Astrocyte of the spinal cord (primary cell): ENCODE measurements at places on chromosomes 11 and 22.

GRCh38 chr11:72331761-72332160, 87.8 kb upstream of the PHOX2A start:
- no peak for DNase-seq

DNA sequence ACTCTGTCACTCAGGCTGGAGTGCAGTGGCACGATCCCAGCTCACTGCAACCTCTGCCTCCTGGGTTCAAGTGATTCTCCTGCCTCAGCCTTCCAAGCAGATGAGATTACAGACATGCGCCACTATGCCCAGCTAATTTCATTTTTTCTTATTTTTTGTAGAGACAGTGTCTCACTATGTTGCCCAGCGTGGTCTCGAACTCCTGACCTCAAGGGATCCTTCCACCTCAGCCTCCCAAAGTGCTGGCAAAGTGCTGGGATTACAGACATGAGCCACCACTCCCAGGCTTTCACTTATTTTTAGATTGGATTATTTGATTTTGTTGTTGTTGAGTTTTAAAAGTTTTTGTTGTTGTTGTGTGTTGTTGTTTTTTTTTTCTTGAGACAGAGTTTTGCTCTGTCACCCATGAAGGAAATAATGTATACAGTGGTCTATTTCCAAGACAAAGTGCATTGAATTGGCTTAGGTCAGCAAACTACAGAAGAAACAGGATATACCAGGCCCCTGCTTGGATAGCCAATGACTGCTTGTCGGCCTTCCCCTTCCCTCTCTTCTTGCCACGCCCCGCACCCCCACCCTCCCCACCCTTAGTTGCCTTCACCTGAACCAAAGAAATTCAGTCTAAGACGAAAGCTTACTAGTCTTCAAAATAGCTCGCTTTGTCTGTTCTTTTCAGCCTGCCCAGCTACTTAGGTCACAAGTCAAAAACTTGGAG, 91.8 kb upstream of the CLDN5 start:
- DNase-seq, result no peak

DNA sequence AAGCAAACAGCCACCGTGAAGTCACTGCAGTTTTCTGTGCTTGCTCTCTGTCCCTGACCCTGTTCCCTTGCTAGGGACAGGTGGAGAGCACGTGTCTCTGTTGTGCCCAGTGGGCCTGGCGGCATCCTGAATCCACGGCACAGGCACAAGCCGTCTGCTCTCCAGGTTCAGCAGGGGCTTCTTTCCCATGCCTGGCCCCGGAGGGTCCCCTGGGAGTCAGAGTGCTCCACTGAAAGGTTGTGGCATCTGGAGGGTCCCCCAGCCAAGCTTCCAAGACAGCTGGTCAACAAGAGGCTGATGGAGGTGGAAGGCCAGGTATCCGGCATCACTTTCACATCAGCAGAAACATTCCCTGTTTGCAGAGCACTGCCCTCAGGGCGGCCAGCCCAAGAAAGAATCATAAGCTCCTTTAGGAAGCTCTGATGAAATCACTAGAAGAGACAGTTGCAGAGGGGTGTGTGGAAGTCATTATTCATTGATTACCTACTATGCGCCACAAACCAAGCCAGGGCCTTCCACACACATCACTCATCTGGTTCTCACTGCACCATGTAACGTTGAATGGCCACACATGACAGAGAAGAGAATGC, 346.4 kb upstream of the B3GAT1 start:
- no peak for DNase-seq

GRCh38 chr11:1072821-1073231, 1.8 kb upstream of the MUC2 start:
- no peak for DNase-seq

GRCh38 chr11:29027436-29027835, 919.2 kb downstream of the METTL15 start:
- DNase-seq, result no peak

GRCh38 chr11:69914286-69915150, 95.3 kb upstream of the FGF3 start:
- DNase-seq, result no peak

DNA sequence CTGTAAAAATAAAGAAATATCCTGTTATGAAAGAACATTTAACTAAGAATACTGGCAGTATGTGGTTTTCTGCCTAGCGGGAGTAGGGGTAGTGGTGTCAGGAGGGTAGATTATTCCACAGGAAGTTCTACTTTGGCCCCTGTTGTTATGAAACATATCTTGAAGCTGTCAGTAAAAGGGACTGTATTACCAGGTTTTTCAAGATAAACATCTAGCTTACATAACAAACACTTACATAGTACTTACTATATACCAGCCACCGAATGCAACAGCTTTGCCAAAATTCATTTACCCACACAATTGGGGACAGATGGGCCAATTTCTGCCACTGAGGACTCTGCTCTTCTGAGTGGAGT, 3.7 kb downstream of the TMEM123 start:
- no peak for DNase-seq

DNA sequence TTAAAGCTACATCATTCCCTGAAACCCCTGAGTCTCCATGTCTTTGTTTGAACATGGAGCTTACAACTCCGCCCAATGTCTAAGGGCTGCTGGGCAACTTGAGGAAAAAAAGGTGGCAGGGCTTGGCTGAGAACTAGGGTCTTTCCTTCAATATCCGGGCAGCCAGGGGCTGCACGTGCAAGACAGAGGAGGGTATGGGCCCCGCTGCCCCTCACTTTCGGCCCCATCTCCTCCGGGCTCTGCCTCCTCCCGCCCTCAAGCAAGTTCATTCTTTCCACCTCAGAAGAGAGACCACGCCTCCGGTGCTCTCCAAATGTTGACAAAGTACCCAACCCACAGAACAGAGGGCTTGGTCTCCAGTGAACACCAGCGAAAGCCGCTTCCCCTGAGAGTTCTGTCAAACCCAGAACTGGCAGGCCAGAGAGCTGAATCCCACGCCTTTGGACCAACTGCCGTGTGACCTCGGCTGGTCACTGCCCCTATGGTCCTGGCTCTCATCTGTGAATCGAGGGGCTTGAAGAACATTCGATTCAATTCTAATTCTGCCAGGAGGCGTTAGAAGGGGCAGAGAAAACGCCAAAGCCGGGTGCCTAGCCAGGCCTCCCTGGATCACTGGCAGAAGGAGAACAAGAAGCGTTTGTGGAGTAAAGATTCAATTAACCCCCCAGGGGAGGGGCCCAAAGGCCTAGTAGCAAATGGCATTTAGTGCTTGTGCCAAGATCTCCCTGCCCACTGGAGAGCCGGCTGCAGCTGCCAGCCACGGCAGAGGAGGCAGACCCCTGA, 7.3 kb downstream of the PDGFB start:
- DNase-seq, result no peak

GRCh38 chr22:36206255-36206654, 4.6 kb upstream of the APOL4 start:
- no peak for DNase-seq
